ENCODE measurements at places on chromosomes 5 and 9.

- DNase-seq, result no peak
Measured at GRCh38 chr9:75599126-75599525, 291.3 kb upstream of the PCSK5 start.

DNA sequence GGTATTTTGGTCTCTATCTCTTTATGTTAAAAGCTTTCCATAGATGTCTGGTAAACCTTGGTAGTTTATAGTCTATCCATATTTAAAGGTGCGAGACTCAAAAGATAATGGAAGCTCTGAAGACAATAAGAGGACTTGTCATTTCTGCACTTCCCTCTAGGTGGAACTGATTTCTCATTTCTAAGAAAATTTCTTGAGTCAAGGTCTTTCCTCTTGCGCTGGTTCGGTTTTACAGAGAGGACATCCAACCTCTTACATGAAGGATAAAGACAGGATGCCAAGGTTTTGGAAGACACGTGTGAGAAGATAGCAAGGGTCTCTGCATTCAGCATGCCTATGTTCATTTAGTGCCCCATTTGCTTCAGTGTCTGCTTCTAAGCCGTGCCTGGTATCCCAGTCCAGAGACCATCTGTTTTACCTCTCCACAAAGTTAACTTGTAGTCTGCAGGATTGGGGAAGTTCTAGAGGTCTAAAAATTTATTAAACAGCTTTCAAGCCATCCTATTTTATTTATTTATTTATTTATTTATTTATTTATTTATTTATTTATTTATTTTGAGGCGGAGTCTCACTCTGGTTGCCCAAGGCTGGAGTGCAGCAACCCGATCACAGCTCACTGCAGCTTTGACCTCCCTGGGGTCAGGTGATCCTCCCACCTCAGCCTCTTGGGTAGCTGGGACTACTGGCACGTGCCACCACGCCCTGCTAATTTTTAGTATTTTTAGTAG is 41.6 kb downstream of the KIAA1191 start:
- DNase-seq, result no peak

DNA sequence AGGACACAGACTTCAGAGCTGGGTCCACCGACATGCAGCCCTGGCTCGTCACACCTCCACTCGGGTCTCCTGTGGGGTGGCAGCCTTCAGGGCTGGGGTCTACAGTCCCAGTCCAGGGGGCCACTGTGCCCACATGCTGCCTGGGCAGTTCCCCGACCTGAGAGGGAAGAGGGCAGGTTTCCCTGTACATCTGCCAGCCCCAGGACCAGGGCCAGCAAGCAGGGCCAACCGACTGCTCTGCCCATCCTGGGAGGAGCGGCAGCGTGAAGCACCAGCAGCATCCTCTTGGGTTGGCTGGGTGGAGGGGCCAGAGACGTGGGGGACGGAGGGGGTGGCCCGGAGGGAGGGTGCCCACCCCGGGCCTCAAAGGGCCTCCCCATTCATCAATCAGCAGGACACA is 120.6 kb upstream of the SARDH start:
- DNase-seq, result no peak

DNA sequence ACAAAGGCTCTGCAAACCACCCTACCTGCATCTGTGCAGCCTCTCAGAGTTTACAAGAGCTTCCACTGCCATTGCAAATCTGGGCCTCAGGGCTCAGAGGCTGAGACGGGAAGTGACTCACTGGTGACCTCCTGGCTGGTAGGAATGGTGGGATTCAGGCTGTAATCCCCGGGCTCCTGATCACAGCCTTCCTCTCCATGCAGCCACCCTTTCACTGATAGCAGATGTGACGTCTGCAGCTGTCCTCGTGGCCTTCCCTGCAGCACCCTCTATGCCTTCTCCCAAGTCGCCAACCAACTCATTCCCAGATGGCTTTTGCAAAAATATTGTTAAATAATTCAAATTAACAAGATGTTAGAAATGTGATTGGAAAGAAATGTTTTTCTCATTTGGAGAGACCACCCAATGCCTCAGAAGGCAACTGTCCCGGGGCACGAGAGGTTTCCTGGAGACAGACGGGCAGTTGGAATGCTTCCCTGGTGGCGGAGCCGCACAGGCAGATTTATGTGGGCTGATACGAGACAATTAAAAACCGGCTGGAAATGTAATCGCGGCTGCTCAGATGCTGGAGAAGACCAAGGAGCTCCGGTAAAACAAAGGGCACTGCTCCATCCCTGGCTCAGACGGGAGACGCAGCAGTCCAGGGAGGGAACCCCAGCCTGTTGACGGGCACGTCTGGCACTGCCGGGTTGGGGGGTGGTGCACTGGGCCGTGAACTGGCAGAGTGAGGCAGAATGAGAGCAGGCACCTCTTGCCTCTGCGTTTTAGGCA is 34.4 kb upstream of the SLC25A51 start:
- DNase-seq, result no peak

DNA sequence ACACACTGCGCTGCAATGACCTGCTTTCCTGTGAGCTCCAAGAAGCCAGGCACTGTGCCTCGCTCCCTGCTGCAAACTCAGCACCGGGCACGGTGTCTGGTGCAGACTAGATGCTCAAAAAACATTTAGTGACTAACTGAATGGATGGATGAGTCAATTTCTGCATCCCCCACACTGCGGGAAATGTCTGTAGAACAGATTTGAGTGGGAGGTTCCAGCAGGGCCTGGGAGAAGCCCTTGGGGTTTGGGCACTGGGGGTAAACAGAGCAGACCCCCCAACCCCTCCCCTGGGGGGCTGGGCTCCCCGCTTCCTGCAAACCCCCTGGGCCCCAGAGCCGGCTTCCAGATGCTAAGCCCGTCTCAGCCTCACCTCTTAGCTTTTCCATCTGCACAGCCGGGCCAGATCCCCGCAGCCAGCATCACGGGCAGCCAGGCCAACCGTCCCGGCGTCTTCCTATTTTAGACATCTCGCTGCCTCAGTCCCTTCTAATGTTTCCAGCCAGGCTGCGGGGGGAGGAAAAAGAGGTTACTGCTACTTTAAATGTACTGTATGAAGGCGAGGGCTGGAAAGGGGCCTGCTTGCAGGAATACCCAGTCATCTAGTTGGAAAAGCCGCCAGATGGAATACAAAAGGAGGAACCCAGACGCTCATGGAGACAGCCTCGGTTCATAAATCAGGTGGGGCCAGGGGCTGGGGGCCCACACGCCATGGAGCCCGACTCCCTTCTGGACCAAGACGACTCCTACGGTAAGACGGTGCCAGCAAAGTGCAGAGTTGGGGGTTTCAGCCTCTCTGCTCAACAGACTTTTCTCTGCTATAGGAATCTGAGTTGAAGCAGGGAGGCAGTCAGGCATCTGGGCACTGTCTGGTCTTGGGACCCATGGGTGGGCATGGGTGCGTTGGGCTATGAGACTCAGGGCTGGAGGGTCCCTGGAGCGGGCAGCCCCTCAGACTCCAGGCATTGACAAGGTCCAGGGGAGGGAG is 67.1 kb upstream of the GGTA1 start:
- DNase-seq, result no peak

GRCh38 chr5:178672630-178673029 is 45.8 kb upstream of the CLK4 start:
- peak; percentile 75 for DNase-seq

DNA sequence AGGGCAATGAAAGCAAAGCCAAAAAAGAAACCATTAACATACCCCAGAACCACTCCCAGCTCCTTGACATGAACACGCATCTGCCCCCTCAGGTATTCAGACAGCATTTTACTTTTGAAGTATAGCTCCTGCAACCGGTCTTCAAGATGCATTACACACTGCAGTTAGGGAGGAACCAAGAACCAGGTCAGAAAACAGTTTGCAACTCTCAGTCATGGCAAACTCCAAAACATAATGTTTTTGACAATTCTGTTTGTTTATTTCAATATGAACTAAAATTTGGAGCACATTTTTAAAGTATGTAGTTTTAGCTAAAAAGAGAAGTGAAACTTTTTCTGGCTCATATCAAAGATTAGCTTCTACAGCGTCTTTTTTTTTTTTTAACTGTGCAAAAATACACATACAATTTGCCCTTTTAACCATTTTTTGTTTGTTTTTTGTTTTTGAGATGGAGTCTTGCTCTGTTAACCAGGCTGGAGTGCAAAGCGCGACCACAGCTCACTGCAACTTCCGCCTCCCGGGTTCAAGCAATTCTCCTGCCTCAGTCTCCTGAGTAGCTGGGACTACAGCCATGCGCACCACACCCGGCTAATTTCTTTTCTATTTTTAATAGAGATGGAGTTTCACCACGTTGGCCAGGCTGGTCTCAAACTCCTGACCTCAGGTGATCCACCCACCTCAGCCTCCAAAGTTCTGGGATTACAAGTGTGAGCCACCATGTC is 12.2 kb upstream of the RAPGEF6 start:
- no peak for DNase-seq

GRCh38 chr5:55557123-55557522 is 22.4 kb upstream of the PLPP1 start:
- DNase-seq, result no peak

- no peak for DNase-seq
Measured at GRCh38 chr5:109125755-109126429, 283.9 kb downstream of the PJA2 start.

- no peak for DNase-seq
Measured at GRCh38 chr5:3913279-3913678, 317.6 kb downstream of the IRX1 start.

- DNase-seq, result no peak
Measured at GRCh38 chr5:174446988-174447387, 277.4 kb upstream of the MSX2 start.

DNA sequence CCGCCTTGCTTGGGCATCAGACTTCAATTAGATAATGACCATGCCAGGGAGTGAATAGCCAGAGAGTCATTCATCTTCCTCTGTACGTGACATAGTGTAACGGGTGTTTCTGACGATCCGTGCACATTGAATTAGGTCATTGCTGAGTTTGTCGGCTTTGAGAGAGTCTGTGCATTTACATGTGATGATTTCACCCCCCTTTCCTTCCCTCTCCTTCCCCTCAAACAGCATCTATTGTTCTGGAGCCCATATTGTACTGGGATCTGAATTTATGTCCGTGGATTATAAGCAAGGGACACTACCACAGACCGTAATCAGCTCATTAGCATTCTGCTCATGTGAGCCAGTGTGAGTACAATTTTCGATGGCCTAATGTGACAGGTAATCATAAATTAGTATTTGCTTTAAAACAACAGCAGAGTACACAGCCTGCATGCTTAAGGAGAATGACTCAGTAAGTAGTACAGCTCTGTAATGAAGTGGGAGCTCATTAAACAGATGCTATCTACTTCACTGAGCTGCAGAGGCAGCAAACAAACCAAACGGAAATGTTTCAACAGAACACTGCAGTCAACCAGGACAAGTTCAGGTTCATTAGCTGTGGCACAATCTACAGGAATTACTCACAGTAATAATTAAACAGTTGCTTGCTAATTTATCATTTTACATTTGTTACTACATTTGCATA is 302.1 kb downstream of the CSNK1G3 start:
- DNase-seq, result no peak

DNA sequence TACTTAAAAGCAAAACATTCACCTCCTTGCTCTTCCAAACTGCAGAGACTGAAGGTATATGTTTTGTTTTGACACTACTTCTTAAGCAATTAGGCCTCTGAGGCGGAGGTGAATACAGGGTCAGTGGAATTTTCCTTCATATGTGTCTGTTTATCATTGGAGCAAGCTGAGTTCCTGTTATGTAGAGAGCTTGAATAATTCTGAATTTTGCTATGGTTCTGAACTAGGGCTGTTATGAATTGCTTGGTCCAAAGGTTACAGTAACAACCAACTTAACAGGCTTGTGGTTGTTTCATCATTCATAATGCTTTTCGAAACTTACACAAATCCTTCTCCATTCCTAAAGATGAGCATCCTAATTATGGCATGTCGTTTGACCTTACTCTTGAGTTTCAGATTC is 444.6 kb upstream of the MEF2C start:
- DNase-seq, result no peak

DNA sequence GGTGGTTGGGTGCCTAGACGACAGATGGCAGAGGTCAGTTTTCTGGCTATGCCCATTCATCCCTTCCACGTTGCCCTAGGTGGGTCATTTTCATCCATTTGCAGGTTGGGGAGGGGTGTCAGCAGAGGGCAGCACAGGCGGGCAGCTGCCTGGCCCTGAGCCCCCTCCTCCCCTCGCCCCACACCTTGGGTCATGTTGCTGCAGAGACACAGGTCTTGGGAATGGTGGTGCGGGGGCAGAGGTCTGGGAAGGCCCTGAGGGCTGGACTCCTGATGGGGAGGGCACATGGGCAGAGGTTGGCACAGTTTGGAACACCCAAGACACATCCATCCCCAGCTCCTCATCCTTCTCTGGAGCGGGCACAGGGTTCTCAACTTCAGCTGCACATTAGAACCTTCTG is 103.2 kb upstream of the LMX1B start:
- DNase-seq, result no peak

- DNase-seq, result no peak
Measured at GRCh38 chr5:73435759-73436534, 12.6 kb downstream of the FOXD1 start.

GRCh38 chr5:68332556-68332955 is 117.0 kb downstream of the PIK3R1 start:
- no peak for DNase-seq

DNA sequence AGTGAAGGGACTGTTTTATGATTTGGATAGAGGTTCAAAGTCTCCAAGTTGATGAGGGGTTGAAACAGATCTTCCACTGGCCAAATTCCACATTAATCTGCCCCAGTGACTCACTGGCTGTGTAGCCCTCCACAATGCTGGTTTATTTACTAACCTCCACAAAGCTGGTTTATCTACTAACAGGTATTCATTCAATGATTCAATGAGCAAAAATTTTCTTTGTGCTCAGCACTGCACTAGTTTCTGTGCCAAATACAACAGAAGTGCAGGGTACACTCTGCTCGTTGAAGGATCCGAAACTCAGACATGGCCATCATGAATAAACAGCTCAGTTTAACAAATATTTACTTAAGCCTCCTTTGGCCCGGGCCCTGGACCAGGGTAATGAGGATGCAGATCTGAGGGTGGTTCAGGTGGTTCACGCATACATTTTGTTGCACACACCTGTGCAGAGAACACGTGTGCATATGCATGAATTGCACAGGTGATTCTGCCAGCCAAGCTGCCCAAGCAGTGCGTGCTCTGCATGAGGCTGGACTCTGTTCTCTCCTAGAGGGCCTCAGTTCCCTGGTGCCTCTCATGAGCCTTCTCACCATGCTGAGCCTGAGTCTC is 71.0 kb downstream of the SH3PXD2B start:
- DNase-seq, result no peak

GRCh38 chr5:132828846-132829494 is 1.5 kb downstream of the SHROOM1 start:
- DNase-seq, result no peak

- DNase-seq, result peak; percentile 84
Measured at GRCh38 chr9:447230-448025, 232.8 kb downstream of the DOCK8 start.

Data from activated CD8-positive, alpha-beta T cell treated with anti-CD3 and anti-CD28 coated beads for 36 hours (primary cell).